Activated CD4-positive, alpha-beta memory T cell treated with anti-CD3 and anti-CD28 coated beads, Interleukin-2, amount 10 ng/mL, durations not matched to agents 7 days and 5 days (primary cell): ENCODE measurements at places on chromosomes 5 and 9. TPM values are rescaled to one million over a fixed set of nuclear protein-coding genes. Genes with fewer than 3 reads are reported as not detected.
A peak's percentile ranks its signal among the peaks of the same experiment; 100 is the strongest.

GRCh38 chr5:140084541-140084940 lies 29.4 kb upstream of the PURA start:
- H3K27ac ChIP-seq: no peak overlapping the region
- no peak for DNase-seq
- H3K27me3 ChIP-seq: peaks cover 34% of the 10 kb centered on the region
- H3K4me1 ChIP-seq: no peaks in the 10 kb centered on the region
- no peak overlapping the region for H3K4me3 ChIP-seq

- no peaks in the 10 kb centered on the region for H3K27me3 ChIP-seq
- DNase-seq: no peak
- H3K36me3 ChIP-seq: peaks cover 2% of the 10 kb centered on the region
- no peak overlapping the region for H3K27ac ChIP-seq
- H3K4me1 ChIP-seq: peaks cover 2% of the 10 kb centered on the region
Observed at GRCh38 chr9:6909181-6909580, 151.4 kb downstream of the KDM4C start.

DNA sequence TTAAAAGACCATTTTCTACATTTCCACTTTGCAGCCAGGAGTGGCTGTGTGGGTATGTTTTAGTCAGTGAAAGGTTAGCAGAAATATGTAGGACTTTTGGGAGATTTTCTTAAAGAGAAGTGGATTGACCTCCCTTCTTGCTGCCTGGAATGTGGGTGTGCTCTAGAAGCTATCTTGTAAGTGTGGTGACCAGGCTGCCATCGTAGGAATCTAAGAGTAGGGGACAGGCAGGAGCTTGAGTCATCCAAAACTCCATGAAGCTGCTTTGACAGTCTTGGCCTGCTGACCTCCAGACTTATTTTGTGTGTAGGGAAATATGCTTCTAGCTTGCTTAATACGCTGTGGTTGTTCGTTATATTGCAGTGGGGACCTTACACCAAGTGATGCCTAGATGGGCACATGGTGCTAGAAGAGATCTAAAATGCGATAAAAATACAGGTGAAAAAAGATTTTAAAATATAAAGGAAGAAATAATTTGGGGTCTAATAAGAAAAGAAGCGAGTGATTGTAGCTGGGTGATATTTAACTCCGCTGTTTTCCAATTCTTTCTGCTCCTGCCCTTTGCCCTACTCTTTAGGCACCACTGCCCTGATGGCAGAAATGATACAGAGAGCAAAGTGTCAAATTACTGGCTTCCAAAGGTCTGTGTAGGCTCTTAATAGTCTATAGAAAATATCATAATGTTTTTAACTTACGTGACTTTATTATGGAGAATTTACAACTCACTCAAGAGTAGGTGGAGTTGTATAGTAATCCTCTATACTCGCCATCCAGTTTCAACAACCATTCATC lies 298.2 kb upstream of the ZNF608 start:
- H3K36me3 ChIP-seq: no peaks in the 10 kb centered on the region
- no peaks in the 10 kb centered on the region for H3K27me3 ChIP-seq
- no peak overlapping the region for H3K4me3 ChIP-seq
- H3K4me1 ChIP-seq: no peaks in the 10 kb centered on the region

DNA sequence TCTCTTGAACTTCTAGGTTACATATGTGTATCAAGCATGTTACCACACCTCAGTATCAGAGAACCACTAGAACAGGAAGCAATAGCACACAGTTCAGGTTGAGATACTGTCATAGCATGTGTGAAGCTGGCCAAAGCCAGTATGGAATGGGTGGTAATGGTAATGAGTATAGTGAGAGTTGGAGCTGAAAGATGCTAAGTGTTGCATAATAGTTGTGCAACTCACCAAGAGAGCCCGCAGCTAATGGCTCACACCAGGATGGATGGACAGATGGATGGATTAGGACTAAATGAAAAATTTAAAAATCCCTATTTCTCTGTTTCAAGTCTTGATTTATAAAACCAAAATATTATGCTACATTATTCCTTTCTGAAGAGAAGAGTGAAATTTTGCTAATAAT lies 53.4 kb upstream of the KCNN2 start:
- no peaks in the 10 kb centered on the region for H3K27me3 ChIP-seq
- H3K4me1 ChIP-seq: no peaks in the 10 kb centered on the region
- no peak overlapping the region for H3K4me3 ChIP-seq
- DNase-seq: no peak

DNA sequence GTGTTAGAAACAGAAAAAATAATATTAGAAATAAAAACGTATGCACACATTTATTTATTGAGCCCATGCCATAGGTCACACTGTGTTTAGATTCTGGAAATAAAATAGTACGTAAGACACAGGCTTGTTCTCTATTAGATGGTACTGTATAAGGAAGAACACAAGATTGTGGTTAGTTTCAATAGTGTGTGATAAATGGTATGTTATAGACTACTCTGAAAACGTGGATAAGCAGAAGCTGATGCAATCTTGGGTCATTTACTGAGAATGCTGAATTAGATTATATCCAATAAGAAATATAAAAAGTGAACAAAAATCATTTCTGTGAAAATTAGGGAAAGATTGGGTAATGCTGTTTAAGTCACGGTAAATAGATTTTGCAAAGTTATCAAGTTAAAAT lies 1456.4 kb upstream of the ACO1 start:
- no peaks in the 10 kb centered on the region for H3K4me1 ChIP-seq
- no peaks in the 10 kb centered on the region for H3K27me3 ChIP-seq
- H3K4me3 ChIP-seq: no peak overlapping the region
- no peaks in the 10 kb centered on the region for H3K36me3 ChIP-seq

GRCh38 chr9:75967556-75967955 lies 77.1 kb downstream of the PCSK5 start:
- no peaks in the 10 kb centered on the region for H3K4me1 ChIP-seq
- H3K36me3 ChIP-seq: no peaks in the 10 kb centered on the region
- no peaks in the 10 kb centered on the region for H3K27me3 ChIP-seq
- DNase-seq: no peak
- H3K4me3 ChIP-seq: no peak overlapping the region

DNA sequence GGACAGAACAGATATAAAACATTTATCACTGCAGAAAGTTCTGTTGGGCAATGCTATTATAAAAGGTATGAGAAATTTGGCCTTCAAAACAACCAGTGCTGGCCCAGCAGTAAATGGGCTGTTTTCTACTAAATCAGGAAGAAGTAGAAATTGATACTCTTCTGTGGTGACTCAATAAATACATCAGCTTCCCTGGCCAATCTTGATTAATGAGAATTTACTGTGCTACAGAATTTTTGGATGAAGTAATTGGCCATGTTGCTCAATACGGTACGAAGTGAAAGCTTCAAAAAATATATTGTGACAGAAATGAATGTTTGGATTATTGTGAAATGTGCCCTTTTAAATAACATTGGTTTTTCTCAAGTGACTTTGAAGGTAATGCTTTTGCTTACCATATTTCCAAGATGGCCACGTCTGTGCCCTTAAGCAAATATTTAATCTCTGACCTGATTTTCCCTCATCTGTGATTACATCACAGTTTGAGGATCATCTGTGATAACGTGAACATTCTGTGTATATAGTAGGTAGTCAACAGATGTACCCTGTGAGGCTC lies 4.2 kb downstream of the DNAJA1 start:
- no peak for DNase-seq
- peaks cover 67% of the 10 kb centered on the region for H3K4me1 ChIP-seq
- H3K4me3 ChIP-seq: peak overlapping the region; percentile 49
- H3K27ac ChIP-seq: peak overlapping the region; percentile 5

- peak; percentile 49 for DNase-seq
- H3K27me3 ChIP-seq: peaks cover 4% of the 10 kb centered on the region
- peaks cover 20% of the 10 kb centered on the region for H3K36me3 ChIP-seq
Observed at GRCh38 chr9:129487658-129488483, 133.0 kb downstream of the C9orf50 start.

DNA sequence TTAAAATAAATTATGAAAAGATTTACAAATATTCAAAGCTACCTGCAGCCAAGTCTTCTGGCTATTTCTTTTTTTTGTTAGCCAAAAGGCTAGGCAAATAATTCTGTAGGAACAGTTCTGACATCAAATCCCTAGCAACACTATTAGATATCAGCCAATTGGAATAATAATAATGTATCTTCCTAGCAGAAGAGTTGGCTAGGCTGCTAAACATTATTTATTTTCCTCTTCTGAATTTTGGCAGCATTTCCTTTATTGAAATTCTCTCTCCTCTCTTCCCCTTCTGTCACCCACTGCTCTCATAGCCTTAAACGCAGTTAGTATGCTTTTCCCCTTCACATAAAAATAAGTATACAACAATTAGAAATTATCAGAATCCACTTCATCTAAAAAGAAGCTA lies 42.6 kb downstream of the ZDHHC21 start:
- peaks cover 23% of the 10 kb centered on the region for H3K36me3 ChIP-seq
- no peak overlapping the region for H3K27ac ChIP-seq
- H3K4me1 ChIP-seq: peaks cover 3% of the 10 kb centered on the region

DNA sequence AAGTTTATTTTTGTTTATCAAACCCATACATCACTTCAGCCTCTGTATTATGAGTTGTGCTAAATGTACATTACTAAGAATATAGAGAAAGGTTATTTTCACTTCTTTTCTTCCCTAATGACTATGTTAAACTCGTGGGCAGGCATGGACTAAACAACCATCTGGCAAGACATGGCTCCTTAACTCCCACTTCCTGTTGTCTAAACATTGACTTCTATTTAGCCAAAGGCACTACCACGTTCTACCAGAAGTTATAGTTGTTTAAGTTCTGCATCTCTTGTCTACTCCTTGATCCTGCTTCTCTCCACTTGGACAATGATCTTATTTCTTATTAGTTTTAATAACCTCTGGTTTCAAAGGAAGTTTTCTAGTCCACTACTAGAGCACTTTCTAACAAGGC lies 136.1 kb downstream of the MACIR start:
- H3K4me1 ChIP-seq: no peaks in the 10 kb centered on the region
- peaks cover 14% of the 10 kb centered on the region for H3K27me3 ChIP-seq
- H3K27ac ChIP-seq: no peak overlapping the region

- peaks cover 9% of the 10 kb centered on the region for H3K4me1 ChIP-seq
- H3K36me3 ChIP-seq: peaks cover 2% of the 10 kb centered on the region
- peaks cover 19% of the 10 kb centered on the region for H3K27me3 ChIP-seq
- no peak overlapping the region for H3K4me3 ChIP-seq
Observed at GRCh38 chr5:14577971-14578370, 3.6 kb upstream of the OTULINL start.

DNA sequence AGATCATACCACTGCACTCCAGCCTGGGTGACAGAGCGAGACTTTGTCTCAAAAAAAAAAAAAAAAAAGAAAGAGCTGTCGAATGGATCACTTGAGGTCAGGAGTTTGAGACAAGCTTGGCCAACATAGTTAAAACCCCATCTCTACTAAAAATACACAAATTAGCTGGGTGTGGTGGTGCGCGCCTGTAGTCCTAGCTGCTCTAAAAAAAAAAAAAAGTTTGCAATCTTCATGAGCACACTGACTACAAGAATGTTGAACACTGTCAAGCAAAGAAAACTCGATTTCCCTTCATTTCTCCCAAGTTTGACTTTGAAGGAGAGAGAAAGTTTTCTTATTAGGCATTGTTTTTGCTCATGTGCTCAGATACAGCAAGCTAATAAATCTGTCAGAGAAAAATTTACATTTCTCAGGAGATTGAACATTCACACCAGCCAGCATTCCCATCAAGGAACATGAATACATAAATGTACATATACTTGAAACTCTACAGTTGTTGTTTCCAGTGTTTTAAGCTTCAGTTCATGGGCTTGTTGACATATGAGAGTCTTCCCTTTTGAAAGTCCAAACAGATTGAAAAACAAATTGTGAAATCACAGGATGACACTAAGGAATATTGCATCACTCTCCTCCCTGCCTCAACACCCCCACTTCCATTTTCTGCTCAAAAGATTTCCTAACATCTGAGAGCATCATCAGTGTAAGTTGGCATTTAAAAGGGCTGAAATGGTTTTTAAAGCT lies 81.8 kb downstream of the ARRDC3 start:
- H3K27ac ChIP-seq: no peak overlapping the region
- H3K4me1 ChIP-seq: peaks cover 2% of the 10 kb centered on the region
- H3K36me3 ChIP-seq: peaks cover 4% of the 10 kb centered on the region
- no peak for DNase-seq

DNA sequence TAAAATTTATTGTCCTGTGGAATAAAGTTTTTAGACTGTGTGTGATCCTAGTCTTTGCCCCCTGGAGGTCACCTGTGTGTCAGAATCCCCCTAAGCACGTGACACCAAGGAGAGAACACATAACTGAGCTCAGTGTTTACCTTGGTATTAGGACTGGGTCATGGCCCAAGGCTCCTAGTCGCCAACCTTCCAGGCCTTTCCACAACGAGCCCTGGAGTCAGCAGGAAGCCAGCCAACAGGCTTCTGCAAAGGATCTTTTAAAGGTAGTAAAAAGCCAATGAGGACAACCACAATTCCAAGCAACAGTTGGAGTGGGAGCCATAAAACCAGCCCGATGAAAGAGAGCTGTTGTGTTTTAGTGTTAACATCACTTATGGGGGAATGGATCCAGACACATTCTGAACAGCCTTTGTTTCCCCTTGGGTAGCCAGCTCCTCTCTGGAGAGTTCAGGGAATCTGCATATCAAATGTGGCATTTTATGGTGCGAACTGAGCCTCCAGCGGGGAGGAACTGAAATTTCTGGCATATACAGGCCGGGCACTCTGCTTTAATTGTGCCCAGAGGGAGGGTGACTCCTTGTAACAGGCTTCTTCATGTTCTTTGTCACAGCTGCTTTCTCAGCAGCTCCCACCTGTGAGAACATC lies 239.9 kb downstream of the FSTL4 start:
- H3K27me3 ChIP-seq: peaks cover 11% of the 10 kb centered on the region
- H3K4me3 ChIP-seq: no peak overlapping the region
- no peak overlapping the region for H3K27ac ChIP-seq

- H3K4me3 ChIP-seq: peak overlapping the region; percentile 93
- peaks cover 40% of the 10 kb centered on the region for H3K4me1 ChIP-seq
- DNase-seq: peak; percentile 92
- peaks cover 40% of the 10 kb centered on the region for H3K36me3 ChIP-seq
- no peak overlapping the region for H3K27ac ChIP-seq
Observed at GRCh38 chr9:136728080-136728547, 14.6 kb downstream of the LCN10 start.

PRDM9 gene
- not detected for total RNA-seq

CDH12 gene
- total RNA-seq: not detected

C8G gene
- 3.2 TPM for total RNA-seq

KIF20A gene
- 50.7 TPM for total RNA-seq

ADAMTS2 gene
- not detected for total RNA-seq

LCN1 gene
- not detected for total RNA-seq
